G401 (cell line): ENCODE measurements at places on chromosomes 16 and 17. TPM values are rescaled to one million over a fixed set of nuclear protein-coding genes. Genes with fewer than 3 reads are reported as not detected.

The RNF43 gene
- total RNA-seq: not detected in 2 replicates

The FAM171A2 gene
- total RNA-seq: 22.2 and 23.6 TPM in 2 replicates

DNA sequence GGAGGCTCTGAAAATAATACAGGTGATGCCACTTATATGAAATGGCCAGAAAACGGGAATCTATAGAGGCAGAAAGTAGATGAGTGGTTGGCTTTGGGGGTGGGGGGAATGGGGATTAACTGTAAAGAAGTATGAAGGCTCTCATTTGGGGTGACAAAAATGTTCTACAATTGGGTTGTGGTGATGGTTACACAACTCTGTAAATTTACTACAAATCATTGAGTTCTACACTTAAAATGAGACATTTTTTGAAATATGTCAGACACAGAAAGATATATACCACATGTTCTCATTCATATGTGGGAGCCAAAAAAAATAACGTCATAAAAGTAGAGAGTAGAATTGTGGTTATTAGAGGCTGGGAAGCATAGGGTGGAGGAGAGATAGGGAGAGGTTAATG lies 25.7 kb downstream of the ARHGAP17 start:
- no peak for DNase-seq

- no peak for DNase-seq
Observed at GRCh38 chr16:12900156-12900555, 1.2 kb upstream of the SHISA9 start.

DNA sequence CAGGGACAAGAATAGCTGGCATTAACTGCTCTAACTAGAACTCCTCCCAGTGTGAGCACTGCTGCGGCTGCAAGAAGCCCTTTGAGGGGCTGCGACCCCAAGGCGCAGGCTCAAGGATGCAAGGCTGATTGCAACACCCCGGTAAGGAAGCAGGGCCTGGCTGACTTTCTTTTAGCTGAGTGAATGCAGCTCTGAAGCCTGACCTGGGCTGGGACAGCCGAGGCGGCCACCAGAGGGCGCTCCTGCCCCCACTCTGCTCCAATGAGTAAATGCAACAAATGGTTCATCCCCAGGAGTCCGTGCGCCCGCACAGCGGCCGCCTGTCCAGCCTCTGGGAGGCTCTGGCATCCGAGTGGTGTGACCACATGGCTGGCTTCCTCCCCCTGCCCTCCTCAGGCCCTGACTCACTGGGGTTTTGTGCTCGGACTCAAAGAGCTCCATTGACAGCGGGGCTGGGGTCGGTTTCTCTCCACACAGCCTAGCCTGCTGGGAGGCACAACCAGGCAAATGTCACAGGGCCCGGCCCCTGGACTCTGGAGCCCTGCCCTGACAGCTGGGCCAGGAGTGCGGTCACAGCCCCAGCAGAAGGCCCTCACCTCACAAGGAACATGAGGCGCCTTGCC lies at the start of gene SMIM5:
TSS of gene SMIM5 (plus strand) at position 572 of the 623 bp plus-strand sequence. CDS start 6,768 bp downstream, outside the sequence.
- DNase-seq: peak; percentile 92

- no peak for DNase-seq
Observed at GRCh38 chr16:64830653-64831052, 291.2 kb downstream of the CDH11 start.

DNA sequence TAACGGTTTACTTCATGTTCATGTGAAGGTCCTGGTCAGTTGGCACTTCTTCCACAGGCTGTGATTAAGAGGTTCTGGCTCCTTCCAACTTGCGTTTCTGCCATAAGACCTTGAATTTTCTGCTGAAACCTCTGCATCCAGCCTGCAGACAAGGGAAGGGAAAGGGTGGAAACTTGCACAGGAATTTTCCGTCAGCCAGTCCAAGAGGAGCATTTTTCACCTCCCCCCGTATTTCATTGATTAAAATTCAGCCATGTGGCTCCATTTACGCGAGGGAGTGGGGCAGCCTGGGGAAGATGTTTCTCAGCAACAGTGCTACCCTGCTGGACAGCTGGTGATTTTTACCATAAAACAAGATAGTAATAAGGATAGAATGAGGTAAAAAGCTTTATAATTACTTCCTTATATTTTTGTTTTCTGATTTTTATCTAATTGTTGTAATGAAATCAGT lies 101.5 kb upstream of the SMIM36 start:
- DNase-seq: no peak

DNA sequence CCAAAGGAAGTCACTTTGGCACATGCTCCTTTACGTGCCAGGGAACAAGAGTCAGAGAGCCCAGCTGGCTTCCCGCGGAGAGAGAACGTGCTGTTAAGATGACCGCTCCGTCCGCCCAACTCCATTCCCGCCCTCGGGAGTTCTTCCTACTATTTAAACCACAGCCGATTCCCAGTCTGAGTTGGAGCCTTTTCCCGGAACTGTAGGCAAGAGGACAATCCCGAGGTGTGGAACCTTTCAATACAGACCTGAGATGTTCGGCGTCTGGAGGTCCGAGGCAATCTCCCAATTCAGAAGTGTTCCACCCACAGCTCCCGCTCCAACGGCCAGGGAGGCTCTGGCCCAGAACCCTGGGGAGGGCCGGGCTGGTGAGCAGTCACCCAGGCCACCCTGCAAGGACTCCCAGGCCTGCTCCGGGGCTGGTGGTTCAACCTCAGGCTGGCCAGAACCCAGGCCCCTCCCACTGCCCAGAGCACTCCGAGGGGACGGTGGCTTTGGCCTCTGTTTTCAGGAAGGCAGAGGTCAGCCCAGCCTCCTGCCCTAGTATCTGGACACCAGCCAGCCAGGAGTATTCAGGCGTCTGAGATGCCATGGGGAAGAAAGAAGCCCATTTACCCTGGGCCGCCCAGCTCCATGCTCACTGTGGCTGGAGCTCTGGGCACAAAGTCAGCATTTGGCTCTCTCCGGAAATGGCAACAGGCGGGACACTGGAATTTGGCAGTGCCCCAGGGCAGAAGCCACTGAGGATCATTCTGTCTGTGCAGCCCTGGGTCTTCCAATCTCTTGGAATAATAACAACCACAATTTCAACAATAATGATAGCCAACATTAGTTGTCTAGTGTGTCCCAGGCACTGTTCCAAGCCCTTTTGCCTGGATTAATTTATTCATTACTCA lies 21.4 kb downstream of the EMP2 start:
- peak; percentile 53 for DNase-seq

DNA sequence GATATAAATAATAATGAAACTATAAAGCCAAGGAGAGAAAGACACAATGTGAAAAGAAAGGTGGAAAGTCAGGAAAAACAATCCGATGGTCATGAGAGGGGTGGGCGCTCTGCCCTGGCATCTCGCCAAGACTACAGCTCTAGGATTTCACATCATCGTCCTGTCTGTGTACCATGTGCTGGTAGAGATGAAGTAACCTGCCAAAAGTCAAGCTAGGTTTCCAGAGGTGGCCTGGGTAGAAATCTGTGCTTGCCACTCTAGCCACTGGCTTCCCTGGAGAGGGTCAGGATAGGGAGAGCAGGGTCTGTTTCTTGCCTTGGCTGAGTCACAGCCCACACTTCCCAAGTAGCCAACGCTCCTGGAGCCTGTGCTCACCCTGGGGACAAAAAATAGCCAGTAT lies 31.0 kb upstream of the TRAP1 start:
- DNase-seq: no peak

DNA sequence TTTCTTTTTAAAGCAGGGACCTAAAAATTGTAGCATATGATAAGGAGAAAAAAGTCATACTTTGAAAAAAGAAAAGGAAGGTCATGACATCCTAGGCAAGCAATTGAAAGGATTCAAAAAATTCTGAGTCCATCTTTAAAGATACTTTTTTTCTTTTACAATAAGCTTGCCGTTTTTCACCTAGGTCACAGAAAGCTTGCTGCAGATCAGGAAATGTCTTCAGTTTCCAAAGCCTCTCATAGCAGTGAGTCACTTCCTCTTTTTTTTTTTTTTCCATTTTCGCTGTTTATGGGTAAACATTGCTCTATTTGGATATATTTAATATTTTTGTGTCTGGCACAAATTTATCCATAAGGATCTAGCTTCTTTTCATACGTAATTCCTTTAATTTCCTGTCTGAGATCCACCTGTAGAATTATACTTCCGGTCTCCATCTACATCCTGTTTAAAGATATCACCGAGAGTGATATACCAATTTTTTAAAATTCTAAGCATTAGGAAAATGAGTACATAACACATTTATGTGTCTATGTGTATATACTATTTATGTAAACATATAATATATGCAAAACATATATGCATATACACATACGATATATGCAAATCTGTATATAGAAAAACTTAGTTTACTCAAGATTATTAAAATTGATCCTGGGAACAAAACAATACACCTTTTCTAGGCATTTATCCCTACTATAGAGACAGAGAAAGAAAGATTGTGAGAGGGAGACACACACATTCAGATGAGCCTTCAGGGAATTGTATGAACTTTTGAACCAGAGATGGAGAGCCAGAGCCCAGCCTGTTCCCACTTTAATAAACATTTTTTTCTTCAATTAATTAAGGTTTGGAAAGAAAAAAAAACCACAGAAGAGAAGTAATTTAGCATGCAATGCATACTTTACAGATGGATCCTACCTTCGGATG lies 134.4 kb downstream of the SKAP1 start:
- no peak for DNase-seq
